Activated CD4-positive, alpha-beta T cell treated with anti-CD3 and anti-CD28 coated beads, Interleukin-2, Interleukin-4, amounts not matched to agents 100 ng/mL and 50 ng/mL, durations not matched to agents 16 hours and 8 hours (primary cell): ENCODE measurements at places on chromosomes 13 and 19.

- DNase-seq, result peak; percentile 67
Observed at GRCh38 chr19:18340990-18341868, 831 bp downstream of the PGPEP1 start.

GRCh38 chr13:46124967-46125933, 20.4 kb upstream of the CPB2 start:
- no peak for DNase-seq

GRCh38 chr13:113596321-113597200, 12.0 kb downstream of the TFDP1 start:
- no peak for DNase-seq

GRCh38 chr19:57887195-57887941, 1.5 kb downstream of the ZNF814 start:
- no peak for DNase-seq

- DNase-seq, result no peak
Observed at GRCh38 chr19:36101550-36102327, 9.2 kb upstream of the OVOL3 start.

DNA sequence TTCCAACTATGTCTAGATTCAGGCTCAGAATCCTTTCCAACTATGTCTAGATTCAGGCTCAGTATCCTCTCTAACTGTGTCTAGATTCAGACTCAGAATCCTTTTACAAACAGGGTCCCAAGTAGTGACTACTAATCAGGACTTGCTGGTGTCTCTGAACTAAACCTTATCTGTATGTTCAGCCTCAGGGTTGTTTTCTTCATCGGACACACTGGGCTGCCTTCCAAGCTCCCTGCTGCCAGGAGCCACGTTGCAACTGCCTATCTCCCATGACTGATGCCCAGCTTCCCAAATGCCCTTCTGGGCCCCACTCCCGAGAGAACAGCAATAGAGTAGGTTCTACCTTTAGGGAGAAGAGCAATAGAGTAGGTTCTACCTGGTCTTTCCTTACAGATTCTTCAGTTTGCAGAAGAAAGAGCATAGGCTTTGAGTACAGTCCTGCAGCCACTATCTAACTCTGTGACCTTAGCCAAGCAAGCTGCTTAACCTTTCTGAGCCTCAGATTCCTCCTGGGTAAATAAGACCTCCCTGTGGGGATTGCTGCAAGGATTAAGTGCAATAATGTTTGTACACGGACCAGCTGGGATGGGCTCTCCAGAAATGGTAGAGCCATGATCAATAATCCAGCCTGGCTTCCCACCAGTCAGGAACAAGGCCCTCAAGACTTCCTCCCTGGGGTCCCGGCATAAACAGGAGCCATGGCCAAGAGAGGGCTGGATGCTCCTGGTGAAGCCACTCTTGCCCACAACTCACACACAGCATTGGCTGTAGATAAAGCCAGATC, 61.5 kb downstream of the ZIC5 start:
- DNase-seq, result no peak

DNA sequence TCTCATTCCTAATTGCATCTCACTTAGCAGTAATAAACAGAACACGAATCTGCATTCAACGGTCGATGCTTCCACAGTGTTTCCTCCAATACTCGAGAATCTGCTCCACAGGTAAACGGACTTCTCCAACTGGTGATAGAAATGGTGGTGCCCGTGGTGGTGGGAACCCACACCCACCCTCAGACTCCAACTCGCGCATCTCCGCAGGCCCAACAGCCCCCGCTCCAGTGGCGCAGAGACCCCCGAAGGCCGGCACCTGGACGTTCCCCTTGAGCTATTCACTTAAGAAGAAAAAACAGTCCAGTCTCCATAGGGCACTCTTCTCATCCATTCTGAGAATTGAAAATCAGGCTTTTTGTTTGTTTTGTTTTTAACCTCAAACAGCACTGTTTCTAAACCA, 13.8 kb upstream of the RASA3 start:
- DNase-seq, result no peak

- no peak for DNase-seq
Observed at GRCh38 chr19:1839658-1840540, 8.4 kb downstream of the REXO1 start.

DNA sequence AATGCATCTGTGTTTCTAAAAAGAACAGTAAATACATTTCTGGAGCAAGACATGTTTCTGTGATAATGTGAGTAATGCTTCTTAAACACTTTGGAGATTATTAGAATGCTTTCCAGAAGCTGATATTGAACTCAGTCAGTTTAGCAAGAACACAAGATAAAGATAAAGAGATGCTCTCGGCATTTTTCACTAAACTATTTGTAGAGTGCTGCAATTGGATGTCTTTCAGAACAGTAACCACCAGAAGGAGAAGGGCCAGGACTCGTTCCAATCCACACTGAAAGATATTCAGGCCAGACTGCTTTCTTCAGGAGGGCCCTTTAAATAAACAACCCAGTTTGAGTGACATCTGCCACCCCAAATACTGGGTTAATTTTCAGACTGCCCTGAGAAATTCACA, 456.0 kb downstream of the TBC1D4 start:
- no peak for DNase-seq

DNA sequence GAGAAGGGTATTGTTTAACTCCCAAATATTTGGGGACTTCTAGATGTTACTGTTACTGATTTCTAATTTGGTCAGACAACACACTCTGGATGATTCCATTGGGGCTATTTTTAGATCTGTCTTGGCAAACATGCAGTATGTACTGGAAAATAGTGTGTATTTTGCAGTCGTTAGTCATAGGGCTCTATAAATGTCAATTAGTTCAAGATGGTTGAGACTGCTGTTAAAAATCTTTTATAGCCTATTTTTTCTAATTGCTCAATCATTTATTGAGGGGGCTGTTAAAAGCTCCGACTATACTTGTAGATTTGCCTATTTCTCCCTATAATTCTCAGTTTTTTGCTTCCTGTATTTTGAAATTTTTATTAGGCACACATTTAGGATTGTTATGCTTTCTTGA, 31.4 kb downstream of the PPP5C start:
- DNase-seq, result no peak

DNA sequence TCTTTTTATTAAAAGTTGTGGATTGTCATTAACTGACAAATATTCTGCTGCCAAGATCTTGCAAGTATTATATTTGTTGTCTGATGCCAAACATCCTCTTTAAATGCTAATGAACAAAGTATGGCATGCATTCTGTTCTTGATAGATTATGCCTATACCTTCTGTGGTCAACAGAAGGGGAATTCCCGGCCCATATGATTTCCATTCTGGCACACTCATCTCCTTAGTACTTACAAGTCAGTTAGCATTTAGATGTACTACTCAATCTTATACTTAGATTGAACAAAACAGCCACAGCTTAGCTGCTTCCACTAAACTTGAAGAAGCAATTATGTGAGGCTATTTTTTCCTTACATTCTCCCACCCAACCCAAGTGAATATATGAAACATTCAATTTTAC, 246.1 kb upstream of the DACH1 start:
- DNase-seq, result no peak

- DNase-seq, result no peak
Observed at GRCh38 chr13:66557357-66557756, 672.8 kb downstream of the PCDH9 start.

- DNase-seq, result no peak
Observed at GRCh38 chr13:36454121-36454520, 21.8 kb downstream of the CCNA1 start.

DNA sequence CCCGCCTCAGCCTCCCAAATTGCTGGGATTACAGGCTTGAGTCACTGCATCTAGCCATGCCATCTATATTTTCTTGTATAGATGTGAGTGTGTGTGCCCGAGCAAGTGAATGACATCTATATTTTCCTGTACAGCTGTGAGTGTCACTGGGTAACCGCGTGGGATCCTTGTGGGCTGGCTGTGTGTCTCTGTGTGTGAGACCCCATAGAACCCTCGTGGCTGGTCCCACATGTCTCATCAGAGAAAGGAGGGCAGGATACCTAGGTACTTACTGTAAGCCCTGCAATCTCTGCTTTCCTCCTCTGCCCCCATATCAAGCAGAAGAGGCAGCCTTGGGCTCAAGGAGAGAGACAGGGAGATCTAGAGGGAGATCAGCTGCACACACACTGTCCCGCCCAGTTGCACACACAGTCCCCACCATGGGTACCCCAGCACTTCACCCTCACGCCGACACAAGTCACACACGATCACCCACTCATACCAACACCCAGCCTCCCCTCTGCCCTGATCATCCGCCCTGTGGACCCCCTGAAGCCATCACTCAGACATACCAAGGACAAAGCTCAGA, 655 bp downstream of the DENND1C start:
- DNase-seq, result no peak

GRCh38 chr13:45833663-45834375, 17.7 kb downstream of the SIAH3 start:
- no peak for DNase-seq

DNA sequence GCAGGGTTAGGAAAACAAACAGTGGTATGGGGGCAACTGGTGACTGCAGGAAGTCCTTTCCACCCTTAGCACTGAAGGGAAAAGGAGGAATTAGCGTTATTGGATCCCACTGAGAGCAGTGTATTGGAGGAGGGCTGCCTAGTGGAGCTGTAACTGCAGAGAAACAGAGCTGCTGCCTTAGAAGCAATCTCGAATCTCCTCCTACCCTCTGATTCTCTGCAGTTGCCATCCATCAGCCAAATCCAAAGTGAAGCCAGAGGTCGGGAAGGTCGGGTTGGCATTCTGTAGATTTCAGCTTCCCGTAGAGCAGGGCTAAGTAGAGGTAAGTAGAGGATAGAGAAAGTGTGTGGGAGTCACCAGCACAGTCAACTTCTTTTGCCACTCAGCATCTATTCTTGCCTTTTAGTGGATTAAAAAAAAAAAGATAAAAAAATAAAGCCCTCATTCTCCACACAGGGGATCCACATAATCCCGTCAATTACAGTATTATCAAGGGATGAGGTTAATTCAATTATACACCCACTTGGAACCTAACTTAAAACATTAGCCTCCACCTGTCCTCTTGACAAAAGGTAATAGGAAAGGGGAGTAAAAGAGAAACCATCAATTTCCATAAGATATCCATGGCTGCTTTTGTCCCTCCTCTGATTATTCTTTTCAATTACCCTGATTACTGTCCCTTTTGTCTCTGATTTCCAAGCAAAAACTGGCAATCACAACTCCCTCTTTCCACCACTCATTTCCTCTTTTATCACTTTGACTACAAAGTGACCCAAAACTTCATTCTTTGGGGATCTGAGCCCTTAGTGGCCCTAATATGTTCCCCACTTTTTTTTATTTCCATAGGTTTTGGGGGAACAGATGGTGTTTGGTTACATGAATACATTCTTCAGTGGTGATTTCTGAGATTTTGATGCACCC, 234.7 kb downstream of the RBM26 start:
- no peak for DNase-seq

DNA sequence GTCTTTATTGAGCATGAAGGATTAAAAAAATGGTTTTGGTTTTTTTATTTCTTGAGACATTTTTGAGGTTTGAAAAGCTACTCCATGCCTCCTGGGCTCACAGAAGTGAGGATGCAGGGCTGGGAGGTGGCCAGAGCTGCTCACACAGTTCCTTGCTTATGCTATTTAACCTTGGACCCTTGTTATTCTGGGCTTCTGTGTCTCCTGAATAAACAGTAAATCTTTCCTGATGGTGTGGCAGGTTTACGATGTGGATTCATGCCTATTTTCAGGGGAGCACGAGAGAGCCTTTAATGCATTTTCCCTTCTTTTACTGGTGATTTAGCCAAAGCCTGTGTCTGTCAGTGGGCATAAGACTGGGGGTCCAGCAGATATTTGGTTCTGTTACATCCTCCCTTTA, 34.3 kb upstream of the PCDH8 start:
- no peak for DNase-seq

- no peak for DNase-seq
Observed at GRCh38 chr13:25684491-25684890, 312.7 kb downstream of the ATP8A2 start.

DNA sequence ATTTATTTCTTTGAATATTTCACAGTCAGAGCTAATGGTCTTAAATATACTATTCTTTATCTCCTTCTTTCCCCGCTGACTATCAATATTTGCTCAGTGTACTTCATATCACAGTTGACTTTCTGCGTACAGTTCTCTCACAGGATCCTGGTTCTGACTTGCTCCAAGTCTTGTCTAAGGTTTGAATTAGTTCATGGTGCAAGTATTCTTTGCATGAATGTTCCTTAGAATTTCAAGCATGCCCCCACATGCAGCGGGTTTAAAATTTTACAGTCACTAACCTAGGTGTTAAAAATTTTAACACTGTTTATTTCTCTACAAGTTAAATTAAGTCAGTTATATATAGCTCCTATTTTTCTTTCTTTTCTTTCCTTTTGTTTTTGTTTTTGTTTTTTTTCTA, 20.8 kb upstream of the KLF12 start:
- DNase-seq, result no peak

DNA sequence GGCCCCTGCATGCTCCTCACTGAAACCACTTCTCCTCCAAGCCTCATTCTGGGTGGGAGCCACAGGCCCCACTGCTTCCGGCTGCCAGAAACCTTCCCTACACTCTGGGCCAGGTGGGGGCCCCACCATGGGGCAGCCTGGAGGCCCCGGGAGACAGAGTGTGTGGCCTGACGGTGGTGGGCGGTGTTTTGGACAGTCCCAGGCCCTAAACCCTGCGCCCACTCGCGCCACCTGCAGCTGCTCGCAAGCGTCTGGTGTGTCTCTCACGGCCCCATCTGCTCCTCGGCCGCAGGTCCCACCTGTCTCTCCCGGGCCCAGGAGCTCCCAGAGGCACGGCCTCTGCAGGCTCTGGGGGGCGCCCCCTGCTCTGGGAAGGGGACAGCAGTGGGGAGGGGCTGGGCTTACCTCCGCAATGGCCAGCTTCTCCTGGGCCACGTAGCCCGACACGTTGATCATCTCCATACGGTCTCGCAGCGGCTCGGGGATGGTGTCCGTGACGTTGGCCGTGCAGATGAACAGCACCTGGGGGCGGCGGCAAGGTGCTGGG, 5.6 kb downstream of the RPL36 start:
- no peak for DNase-seq

DNA sequence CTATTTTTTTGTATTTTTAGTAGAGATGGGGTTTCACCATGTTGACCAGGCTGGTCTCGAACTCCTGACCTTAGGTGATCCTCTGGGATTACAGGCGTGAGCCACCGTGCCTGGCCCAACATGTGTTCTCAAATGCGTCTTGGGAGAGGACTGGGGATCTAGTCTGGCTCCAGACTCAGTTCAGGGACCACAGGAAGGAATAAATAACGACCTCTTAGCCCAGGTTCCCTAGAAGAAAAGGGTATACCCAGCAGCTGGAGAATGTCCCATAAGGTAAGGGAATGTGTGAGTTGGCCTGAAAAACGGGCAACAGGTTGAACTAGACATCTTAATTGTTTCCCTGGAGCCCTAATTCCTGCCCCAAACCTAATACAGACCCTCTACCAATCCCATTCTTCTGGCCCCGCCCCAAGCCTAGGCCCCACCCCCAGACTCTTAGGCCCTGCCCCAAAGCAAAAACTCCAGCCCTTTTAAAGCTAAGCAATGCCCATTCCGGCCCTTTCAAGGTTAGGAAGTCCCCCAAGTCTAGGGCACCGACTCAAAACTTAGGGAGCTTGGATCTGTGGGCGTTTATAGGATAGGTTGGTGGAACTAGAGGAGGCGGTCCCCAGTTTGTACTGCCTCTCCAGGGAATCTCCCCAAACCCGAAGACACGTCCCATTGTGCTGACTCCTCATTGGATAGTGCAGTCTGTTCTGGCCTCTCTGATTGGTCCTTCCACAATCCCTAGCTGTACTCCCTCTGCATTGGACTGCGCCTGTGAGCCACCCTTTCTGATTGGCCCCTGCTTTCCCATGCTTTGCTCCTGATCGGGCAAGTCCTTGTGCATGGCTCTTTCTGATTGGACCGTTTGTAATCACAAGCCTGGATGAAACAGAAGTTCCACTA, 5.4 kb upstream of the LRFN1 start:
- DNase-seq, result no peak

GRCh38 chr13:81957121-81957520, 1616.2 kb upstream of the SPRY2 start:
- DNase-seq, result no peak

- no peak for DNase-seq
Observed at GRCh38 chr13:23806874-23807526, 82.2 kb downstream of the MIPEP start.
